HFFc6 (cell line): ENCODE measurements at places on chromosomes 2 and 18. TPM values are rescaled to one million over a fixed set of nuclear protein-coding genes. Genes with fewer than 3 reads are reported as not detected.

DNA sequence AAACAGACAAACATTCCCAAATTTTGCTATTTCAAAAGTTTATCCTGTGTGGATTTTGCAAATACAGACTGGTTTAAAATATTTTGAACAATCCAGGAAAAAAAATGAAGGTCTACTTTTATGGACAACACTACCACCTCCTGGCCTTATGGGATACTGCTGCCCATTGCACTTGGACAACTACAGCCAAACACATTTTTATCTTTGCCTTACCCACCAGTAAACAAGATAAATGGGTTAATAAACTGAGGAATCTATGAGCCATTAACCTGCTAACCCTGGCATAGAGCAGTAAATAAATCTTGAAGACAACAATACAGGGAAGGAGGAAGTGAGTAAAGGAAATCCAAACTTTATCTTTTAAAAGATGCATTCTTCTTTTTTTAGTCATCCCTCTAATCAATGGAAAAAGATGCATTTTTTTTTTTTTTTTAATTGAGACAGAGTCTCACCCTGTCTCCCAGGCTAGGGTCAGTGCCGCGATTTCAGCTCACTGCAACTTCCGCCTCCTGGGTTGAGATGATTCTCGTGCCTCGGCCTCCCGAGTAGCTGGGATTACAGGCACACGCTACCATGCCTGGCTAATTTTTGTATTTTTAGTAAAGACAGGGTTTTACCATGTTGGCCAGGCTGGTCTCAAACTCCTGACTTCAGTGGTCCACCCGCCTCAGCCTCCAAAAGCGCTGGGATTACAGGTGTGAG is 2.1 kb upstream of the SPIRE1 start:
- no peaks in the 10 kb centered on the region for H3K36me3 ChIP-seq
- H3K4me3 ChIP-seq, result no peak overlapping the region
- H3K27ac ChIP-seq, result 0 out of 2 replicates have a peak overlapping the region, but pooled peaks have one; percentile 5
- DNase-seq, result peak; percentile 77

DNA sequence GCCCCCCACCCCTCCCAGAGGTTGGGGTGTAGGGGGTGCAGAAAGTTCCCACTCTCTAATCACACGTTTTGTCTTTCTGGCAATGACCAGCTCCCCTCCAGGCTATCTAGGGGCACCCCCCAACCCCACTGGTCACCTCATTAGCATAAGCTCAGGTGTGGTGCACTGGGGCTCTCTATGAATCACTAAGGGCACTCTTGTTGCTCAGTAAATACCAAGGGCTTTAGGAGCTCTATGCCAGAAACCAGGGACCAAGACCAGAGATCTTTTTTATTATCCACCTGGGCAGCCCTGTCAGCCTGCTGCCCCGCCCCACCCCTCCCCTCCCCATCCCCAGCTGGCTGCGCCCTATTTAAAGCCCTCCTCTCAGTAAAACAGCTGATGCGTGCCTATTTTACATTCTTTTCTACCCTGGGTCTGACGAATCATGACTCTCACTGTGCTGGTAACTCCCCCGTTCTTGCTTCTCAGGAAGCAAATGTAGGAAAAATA is 24.3 kb downstream of the NCK2 start:
- H3K4me3 ChIP-seq, result no peak overlapping the region
- H3K4me1 ChIP-seq, result peaks cover 18% of the 10 kb centered on the region
- H3K27ac ChIP-seq, result no peak overlapping the region
- no peak for DNase-seq
- H3K36me3 ChIP-seq, result no peaks in the 10 kb centered on the region
- H3K27me3 ChIP-seq, result no peaks in the 10 kb centered on the region

DNA sequence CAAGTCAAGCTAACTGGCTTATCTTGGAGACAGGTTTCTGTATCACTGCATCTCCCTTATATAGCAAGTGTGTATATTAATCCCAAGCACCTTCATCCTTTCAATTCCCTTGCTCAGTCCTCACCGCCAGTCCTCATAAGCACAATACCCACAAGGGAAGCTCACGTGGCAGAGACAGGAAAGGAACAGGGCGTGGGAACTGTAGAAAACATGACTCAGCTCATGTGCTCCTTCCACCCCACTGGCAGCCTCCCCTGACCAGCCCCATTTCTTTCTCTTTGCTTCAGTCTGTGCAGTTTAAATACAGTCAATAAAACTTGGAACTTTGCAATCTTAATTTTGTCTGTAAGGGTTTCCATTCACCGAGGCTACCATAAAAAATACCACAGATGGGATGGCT is 36.5 kb upstream of the CDH19 start:
- no peak overlapping the region for H3K4me3 ChIP-seq
- H3K36me3 ChIP-seq, result 0 out of 2 replicates have a peak, but pooled peaks cover 4% of the 10 kb centered on the region
- H3K27me3 ChIP-seq, result no peaks in the 10 kb centered on the region

DNA sequence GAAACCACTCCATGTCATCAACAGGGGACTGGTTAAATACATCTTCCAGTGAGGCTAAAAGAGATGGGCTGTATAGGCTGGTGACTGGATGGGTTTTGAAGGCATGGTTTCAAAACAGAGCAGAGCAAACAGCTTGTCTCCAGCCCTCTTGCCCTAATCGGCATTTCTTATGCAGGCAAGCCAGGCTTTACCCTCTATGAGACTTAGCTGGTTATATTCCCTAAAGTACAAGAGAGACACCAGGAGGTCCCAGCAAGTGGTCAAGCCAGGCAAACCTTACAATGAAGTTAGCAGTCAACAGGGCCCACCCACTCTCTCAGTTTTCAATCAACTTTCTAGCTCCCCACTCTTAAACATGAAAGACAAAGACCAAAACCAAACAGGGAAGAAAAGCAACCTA is 19.0 kb downstream of the OSBPL1A start:
- no peak for DNase-seq
- H3K4me1 ChIP-seq, result peaks cover 1% of the 10 kb centered on the region; the same call in 1 of the 2 replicates
- no peak overlapping the region for H3K27ac ChIP-seq
- no peaks in the 10 kb centered on the region for H3K27me3 ChIP-seq
- no peak overlapping the region for H3K4me3 ChIP-seq

GRCh38 chr2:96150791-96151594 is 5.8 kb upstream of the DUSP2 start:
- H3K36me3 ChIP-seq, result no peaks in the 10 kb centered on the region
- H3K27me3 ChIP-seq, result peaks cover 1% of the 10 kb centered on the region
- no peak overlapping the region for H3K27ac ChIP-seq
- H3K4me3 ChIP-seq, result no peak overlapping the region
- peaks cover 33% of the 10 kb centered on the region for H3K4me1 ChIP-seq

DNA sequence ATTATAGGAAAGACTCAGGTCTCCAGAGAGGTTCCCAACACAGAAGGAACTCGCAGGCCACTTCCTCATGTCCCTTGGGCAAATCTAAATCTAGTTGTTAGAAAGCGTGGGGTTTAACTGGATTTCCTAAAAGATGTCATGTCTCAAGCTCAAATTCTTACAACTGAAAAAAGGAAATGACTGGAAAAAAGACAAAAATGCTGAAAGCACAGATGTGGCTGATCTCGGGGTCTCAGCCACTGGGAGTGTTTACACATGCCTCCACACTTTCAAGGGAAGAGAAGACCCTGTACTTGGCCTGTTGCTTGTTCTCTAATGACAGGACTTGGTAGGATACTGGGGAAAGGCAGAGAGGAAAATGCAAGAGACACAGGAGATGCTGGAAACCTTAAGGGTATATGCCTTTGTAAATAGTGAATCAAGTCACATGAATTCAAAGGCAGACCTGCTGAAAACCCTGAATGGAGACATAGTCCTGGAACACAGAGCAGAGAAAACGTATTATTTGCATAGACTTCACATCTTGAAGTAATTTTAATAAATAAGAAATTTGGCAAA is 160.9 kb upstream of the MEIS1 start:
- no peaks in the 10 kb centered on the region for H3K36me3 ChIP-seq
- H3K27ac ChIP-seq, result no peak overlapping the region
- H3K27me3 ChIP-seq, result peaks cover 1% of the 10 kb centered on the region; the same call in 1 of the 2 replicates

DNA sequence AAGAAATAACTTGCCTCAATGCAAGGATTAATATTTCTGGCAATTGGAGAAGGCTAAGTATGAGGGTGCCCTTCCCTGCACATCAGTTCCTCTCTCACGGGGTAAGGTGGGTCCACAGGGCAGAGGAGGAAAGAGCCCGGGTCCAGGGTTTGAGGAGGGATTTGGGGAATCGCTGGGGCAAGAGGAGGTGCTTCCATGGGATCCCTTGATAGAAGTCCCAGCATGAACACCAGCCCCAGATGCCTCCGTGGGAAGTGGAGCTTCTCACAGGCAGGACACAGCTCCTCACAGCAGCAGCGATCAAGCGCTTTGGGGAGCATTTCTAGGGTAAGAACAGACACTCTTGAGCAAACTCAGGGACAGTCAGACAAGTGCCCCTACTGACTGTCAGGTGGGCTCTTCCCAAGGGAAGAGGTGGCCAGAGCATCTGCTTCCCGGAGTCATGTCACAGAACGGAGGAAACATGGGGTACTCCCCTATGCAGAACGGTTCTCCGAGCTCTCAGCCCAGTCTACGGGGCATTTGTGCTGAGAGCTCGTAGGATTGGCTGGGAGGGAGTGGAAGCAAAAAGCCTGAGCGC is 218.9 kb upstream of the ARL4C start:
- H3K36me3 ChIP-seq, result no peaks in the 10 kb centered on the region
- no peak overlapping the region for H3K27ac ChIP-seq
- no peak for DNase-seq
- no peak overlapping the region for H3K4me3 ChIP-seq
- peaks cover 6% of the 10 kb centered on the region; the same call in 1 of the 2 replicates for H3K4me1 ChIP-seq
- H3K27me3 ChIP-seq, result peaks cover 6% of the 10 kb centered on the region

GRCh38 chr2:165903406-165903805 is 50.2 kb downstream of the TTC21B start:
- H3K27ac ChIP-seq, result peak overlapping the region; percentile 66; the same call in 1 of the 2 replicates
- H3K36me3 ChIP-seq, result peaks cover 13% of the 10 kb centered on the region; the same call in 1 of the 2 replicates
- H3K4me3 ChIP-seq, result no peak overlapping the region

The DPYSL5 gene
- total RNA-seq, result not detected in 3 replicates

- no peak overlapping the region for H3K4me3 ChIP-seq
- H3K27me3 ChIP-seq, result no peaks in the 10 kb centered on the region
- no peaks in the 10 kb centered on the region for H3K36me3 ChIP-seq
- peaks cover 12% of the 10 kb centered on the region for H3K4me1 ChIP-seq
- no peak overlapping the region for H3K27ac ChIP-seq
Observed at GRCh38 chr2:202817771-202818170, 53.8 kb downstream of the ICA1L start.

GRCh38 chr18:14093307-14093915 is 38.8 kb downstream of the ZNF519 start:
- no peak overlapping the region for H3K27ac ChIP-seq
- H3K27me3 ChIP-seq, result no peaks in the 10 kb centered on the region; the same call in 1 of the 2 replicates
- DNase-seq, result no peak
- no peak overlapping the region for H3K4me3 ChIP-seq
- H3K4me1 ChIP-seq, result no peaks in the 10 kb centered on the region
- peaks cover 17% of the 10 kb centered on the region for H3K36me3 ChIP-seq

DNA sequence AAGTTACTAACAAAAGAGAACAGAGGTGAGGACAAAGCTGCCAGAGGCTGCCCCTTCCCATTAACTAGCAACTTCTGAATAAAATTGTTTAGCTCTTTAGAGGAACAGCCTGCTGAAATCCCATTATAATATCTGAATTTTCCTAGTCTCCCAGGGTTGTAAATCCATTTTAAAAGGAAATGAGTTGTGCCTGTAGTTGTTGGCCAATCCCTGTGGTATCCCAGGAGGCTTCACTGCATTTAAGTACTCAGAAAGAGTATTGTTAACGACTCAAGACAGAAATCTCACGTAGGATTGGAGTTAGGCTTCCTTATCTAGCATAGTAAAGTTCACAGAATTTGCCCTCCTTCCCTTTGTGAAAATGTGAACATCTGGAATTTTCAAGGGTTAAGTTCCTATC is 8.9 kb downstream of the LAPTM4A start:
- peaks cover 63% of the 10 kb centered on the region for H3K4me1 ChIP-seq
- peak overlapping the region; percentile 11; the same call in 1 of the 2 replicates for H3K27ac ChIP-seq
- H3K4me3 ChIP-seq, result no peak overlapping the region
- no peak for DNase-seq
- peaks cover 19% of the 10 kb centered on the region for H3K36me3 ChIP-seq

DNA sequence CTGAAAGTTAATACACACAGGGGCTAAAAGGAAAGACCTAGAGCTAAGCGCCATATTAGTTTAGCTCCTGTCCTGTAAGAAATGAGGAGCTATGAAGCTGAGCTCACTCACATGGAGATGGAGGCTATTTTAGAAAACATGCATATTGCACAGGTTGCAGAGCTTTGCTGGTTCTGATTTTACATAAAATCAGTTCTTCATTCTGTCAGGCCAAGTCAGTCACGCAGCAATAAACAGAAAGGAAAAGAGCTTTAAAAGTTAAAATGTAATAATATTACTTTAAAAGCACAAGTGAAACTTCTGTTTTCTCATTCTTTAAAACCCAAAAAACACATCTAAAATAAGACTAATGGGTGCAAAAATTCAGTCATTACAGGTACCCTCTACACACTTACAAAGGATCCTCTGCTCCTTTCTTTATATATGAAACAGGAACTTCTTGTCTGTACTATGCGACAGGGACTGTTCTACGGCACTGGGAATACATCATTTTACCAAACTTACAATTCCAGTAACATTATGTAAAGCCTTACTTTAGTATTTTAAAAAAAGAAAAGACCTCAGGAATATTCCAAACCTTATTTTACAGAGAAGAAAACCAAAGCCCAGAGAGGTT is 113.8 kb downstream of the THADA start:
- no peak for DNase-seq
- peaks cover 16% of the 10 kb centered on the region for H3K4me1 ChIP-seq
- no peak overlapping the region for H3K27ac ChIP-seq
- H3K4me3 ChIP-seq, result no peak overlapping the region
- H3K27me3 ChIP-seq, result no peaks in the 10 kb centered on the region
- H3K36me3 ChIP-seq, result no peaks in the 10 kb centered on the region; the same call in 1 of the 2 replicates

DNA sequence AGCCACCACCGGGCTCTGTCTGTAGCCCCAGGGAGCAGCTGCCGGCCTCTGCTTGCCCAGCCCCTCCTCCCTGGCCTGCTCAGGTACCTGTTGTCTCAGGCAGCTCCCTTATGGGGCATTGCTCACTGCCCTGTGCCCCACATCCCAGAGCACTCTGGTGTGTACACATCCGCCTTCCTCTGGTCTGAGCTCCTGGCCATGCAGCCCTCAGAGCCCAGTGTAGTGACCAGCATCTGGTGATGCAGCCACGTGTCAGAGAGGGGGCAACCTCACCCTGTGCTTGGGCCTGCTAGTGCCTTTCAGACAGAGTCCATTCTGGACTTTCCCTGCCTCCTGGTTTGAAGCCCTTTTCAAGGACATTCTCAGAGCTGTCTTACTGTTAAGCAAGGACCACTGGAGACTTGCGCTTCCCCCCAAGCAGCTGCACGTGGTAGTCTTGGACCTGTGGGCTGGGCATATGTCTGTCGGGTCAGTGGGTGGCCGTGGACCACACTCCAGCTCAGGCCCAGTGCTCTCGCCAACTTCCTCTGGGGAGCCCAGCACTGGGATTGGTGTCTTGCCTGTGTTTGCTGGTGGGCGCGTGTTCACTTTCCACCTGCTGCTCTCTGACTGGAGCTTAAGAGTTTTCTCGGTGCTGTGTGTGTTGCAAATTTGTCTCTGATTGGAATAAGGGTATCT is 30.7 kb downstream of the DGKD start:
- no peak for DNase-seq
- H3K27me3 ChIP-seq, result no peaks in the 10 kb centered on the region; the same call in 1 of the 2 replicates
- no peak overlapping the region for H3K4me3 ChIP-seq
- H3K4me1 ChIP-seq, result peaks cover 35% of the 10 kb centered on the region
